ENCODE measurements at places on chromosomes 1 and 21.

DNA sequence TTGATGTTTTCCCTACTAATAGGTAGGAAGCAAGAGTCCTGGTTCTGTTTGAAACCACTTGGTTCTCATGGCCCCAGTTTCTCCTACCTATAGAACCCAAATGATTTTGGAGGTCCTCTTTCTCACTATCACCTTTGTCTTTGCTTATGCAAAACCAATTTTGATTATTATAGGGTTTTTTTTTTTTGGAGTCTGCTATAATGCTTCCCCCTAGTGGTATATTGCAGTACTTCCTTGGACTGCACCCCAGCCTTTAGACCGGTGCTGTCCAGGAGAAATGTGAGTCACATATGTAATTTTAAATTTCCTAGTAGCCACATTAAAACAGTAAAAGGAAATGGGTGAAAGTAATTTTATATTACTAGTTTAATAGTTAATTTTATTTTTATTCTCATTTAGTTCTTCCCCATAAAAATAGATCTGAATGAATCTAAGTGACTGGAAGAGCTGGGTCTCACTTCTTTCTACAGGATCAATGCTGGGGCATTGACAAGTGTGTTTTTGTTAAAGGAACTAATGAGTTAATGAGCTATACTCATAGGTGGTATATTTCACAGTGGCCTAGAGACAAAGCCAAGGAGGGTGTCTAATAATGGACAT lies 10.6 kb downstream of the FCMR start:
- no peak for DNase-seq

- DNase-seq: no peak
These were observed 45.4 kb upstream of the PCBP3 start for GRCh38 chr21:45598109-45598508.

DNA sequence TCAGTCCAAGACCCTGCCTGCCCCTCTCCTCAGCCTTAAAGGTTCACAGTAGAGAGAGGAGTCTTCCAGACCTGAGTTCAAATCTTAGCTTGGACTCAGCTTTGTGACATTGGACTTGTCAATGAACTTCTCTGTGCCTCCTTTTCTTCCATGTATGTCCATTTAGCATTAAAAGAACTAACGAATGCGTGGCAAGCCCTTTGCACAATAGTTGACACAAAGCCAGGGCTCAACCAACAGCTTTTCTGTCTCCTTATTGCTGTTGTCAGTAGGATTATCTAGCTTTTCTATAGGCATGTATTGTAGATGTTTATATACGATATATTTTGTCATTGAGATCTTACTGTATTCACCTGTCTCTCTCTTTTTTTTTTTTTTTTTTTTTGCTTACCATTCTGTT lies 450.8 kb downstream of the PTPRU start:
- DNase-seq: no peak

DNA sequence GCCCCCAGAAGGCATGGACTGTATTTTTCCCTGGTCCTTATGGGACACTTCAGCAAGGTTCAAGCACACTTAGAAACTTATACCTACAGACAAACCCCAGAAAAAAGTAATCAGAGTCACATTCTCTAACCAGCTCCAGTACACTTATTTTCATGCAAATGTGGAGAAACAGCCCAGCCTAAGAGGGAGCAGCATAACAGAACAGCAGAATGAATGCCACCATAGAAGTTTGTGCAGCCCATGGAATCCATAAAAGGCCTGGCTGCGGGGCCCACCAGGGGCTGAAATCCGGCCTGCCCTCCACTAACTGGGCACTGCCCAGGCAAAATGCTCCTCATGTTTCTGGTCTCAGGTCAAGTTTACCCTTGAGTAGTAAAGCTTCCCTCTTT lies 60.4 kb upstream of the ATP1A1 start:
- no peak for DNase-seq

- no peak for DNase-seq
These were observed 62.8 kb downstream of the DMRTB1 start for GRCh38 chr1:53521924-53522552.

GRCh38 chr1:93603601-93604000 lies 78.0 kb downstream of the BCAR3 start:
- DNase-seq: no peak

- peak; percentile 67 for DNase-seq
These were observed 59.1 kb downstream of the FAAP20 start for GRCh38 chr1:2135441-2135841.

- DNase-seq: no peak
These were observed 41.6 kb upstream of the PADI1 start for GRCh38 chr1:17163371-17163770.

- DNase-seq: no peak
These were observed 64.2 kb downstream of the IRF2BP2 start for GRCh38 chr1:234545517-234546386.

DNA sequence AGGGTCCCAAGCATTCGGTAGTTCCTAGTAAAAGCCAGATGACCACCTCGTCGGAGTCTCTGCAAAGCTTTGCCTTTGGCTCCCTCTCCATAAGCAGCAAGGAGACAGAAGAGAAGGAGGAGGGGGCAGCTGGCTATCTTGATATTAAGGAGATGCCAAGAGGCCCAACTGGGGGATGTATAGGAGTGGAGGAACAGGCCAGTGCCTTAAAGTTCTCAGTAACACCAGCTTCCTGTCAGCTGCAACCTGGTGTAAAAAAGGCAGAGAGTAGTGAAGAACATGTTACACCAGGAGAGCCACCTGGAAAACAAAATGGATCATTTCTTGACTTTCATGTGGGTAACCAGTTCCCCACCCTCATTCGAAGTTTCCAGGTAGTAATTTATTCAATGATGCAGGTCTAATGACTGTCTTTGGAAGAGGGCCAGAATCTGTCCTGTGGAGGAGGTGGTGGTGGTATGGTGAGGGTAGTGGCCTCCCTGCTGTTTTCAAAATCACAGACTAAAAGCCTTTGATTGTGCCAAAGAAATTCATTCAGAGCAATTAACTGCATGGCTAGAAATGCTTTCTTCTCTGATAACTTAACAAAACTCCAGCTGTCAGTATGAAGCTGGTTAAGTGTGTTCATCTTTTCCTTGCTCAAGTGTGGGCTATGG lies 27.3 kb downstream of the TMEM200B start:
- no peak for DNase-seq

GRCh38 chr1:232335741-232336293 lies 294.1 kb downstream of the SIPA1L2 start:
- no peak for DNase-seq

GRCh38 chr1:2411801-2412394 lies 466 bp downstream of the PEX10 start:
- DNase-seq: no peak

GRCh38 chr1:86933562-86934377 lies 19.3 kb downstream of the HS2ST1 start:
- DNase-seq: no peak

GRCh38 chr1:52925571-52926005 lies 1.5 kb upstream of the SCP2 start:
- DNase-seq: no peak
